GM23248 (cell line): ENCODE measurements at places on chromosomes 2 and 18.

GRCh38 chr2:3420769-3421397 is 41.4 kb downstream of the TRAPPC12 start:
- no peak for DNase-seq

DNA sequence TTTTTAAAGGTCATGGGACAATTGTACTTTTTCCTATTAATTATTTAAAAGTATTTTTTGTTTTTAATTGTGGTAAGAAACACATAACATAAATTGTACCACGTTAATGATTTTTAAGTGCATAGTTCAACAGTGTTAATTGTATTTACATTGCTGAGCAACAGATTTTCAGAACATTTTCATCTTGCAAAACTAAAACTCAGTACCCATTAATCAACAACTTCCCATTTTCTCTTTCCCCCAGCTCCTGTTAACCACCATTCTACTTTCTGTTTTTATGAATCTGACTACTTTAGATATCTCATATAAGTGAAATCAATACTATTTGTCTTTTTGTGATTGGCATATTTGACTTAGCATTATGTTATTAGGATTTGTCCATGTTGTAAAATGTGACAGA is 483.9 kb upstream of the ZNF804A start:
- no peak for DNase-seq

- DNase-seq = peak; percentile 12
Observed at GRCh38 chr2:23292024-23292423, 93.0 kb upstream of the KLHL29 start.

- DNase-seq = no peak
Observed at GRCh38 chr18:33375829-33376228, 64.7 kb downstream of the CCDC178 start.

DNA sequence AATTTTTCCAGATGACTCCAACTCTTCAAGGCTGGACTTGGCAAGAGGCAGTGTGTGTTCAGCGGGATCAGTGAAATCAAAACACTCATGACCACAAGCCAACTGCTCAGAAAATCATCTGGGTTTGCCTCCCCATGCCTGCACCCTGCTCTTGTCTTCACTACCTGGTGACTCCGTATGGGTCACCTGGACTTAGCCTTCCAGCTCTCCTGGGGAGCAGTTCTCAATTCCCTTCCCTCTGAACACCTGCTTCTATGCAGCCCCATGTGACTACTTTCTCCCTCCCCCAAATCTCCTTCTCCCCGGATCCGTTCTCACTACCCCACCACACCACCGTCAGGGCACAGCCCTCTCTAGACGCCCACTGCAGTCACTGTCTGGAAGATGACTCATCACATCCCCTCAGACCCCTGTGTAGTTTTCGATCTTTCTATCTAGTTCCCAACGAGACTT is 130.2 kb upstream of the ID2 start:
- DNase-seq = no peak

GRCh38 chr2:107361751-107362381 is 464.8 kb upstream of the RGPD4 start:
- DNase-seq = no peak

DNA sequence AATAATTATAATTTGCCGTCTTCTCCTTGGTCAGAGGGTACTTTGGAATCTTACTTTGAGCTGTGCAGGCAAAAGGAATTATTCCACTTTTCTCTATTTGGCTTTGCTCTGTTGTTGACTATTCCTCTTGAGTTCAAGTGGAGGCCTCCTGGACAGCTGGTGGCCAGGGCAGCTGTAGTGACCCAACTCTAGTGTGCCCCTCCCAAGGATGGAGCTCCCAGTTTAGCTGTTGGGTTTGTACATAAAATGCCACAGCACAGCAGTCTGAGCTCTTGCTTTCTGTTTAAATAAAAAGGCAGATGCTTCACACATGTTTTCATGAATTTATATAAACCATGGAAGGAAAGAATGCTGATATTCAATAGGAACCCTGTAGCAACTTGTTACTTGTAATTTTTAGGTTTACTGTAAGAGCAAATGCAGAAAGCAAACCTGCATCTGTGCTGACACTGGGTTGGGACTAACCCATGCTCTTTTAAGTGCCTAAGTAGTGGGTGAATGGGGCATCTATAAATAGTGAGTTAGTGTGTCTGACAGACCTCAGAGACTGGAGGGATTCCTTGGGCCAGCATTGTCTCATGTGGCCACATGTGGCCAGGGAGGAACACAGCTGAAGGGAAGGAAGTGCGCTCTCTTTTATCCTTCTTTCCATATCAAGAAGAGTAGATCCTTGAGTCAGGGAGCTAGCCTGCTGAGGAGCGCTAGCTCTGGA is 121.8 kb downstream of the FHOD3 start:
- no peak for DNase-seq
